ENCODE measurements at places on chromosomes 5 and 9.

DNA sequence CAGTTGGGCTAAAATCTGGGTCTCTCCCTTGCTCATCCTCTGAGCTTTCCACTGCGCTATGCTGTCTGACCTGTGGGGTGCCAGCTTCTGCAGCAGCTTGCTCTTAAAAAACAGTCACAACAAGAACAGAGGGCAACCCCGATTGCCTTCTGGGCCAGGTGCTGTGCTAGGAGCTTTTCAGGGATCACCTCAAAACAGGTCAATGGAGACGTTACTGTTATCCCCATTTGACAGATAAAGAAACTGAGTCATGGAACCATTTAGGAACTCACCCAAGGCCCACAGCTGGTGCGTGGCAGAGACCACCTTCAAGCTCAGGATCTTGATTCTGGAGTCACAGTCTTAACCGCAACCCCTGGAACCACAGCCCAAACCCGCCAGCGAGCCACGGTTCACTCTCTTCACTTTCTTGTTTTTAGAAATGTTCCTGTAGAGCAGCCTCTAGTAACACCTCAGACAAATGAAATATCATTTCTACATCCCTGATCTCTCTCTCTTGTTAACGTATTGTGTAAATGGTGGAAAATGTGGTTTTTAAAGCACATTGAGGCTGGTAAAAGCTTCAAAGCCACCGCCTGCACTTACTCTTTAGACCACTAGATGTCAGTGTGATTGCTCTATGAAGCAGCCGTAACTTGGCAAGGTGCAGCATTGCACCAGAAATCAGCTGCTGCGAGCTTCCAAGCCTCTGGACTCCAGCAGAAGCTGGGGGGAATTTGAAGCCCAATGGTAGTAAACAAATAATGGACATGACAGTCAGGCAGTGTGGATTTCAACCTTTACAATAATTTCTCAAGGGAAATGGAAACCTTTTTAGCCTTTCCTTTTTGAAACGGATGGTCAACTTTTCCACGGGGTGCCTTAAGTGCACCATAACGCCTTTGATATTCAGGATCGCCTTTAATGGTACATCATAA is 1.7 kb downstream of the FYB1 start:
- no peaks in the 10 kb centered on the region for H3K36me3 ChIP-seq
- no peaks in the 10 kb centered on the region for H3K4me1 ChIP-seq
- no peaks in the 10 kb centered on the region for H3K27me3 ChIP-seq
- H3K4me3 ChIP-seq: no peak overlapping the region
- peak; percentile 92 for DNase-seq
- no peak overlapping the region for H3K27ac ChIP-seq

DNA sequence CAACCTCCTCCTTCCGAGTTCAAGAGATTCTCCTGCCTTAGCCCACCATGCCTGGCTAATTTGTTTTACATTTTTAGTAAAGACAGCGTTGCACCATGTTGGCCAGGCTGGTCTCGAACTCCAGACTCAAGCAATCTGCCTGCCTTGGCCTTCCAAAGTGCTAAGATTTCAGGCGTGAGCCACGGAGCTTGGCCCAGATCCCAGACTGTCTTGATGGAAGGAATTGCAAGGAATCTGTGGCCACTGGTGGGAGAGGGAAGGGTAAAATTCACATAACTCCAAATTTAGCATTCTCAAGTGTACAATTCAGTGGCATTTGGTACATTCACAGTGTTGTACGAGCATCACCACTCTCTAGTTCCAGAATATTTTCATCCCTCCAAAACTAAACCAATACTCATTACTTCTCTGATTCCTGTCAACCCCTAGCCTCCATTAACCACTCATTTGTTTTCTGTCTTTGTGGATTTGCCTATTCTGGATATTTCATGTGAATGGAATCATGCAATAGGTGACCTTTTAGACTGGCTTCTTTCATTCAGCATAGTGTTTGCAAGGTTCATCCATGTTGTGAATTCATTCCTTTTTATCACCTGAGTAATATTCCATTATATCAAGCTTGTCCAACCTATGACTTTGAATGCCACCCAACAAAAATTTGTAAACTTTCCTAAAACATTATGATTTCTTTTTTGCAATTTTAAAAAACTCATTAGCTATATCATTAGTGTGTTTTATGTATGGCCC is 8.9 kb upstream of the MYO10 start:
- H3K27me3 ChIP-seq: no peaks in the 10 kb centered on the region
- H3K4me1 ChIP-seq: no peaks in the 10 kb centered on the region
- no peaks in the 10 kb centered on the region for H3K36me3 ChIP-seq
- no peak overlapping the region for H3K4me3 ChIP-seq

DNA sequence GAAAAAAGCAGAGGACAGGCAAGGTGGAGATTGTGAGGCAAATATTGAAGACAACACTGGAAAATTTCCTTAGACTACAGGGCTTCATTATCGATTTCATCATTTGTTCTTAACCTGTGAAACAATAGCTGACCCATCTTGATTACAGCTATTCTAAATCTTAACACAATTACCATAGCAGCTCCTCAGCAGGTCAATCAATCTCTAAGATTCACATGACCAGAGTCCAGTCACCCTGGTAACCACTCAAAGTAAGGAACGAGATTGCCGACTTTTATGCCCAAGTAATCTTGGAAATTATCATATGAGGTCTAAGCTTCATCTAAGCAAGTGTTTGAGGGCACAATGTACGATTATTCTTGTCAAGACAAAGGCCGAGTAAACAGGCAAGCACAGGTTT is 93.8 kb downstream of the TTC39B start:
- H3K27me3 ChIP-seq: no peaks in the 10 kb centered on the region
- H3K4me1 ChIP-seq: peaks cover 12% of the 10 kb centered on the region
- DNase-seq: no peak
- no peaks in the 10 kb centered on the region for H3K36me3 ChIP-seq

DNA sequence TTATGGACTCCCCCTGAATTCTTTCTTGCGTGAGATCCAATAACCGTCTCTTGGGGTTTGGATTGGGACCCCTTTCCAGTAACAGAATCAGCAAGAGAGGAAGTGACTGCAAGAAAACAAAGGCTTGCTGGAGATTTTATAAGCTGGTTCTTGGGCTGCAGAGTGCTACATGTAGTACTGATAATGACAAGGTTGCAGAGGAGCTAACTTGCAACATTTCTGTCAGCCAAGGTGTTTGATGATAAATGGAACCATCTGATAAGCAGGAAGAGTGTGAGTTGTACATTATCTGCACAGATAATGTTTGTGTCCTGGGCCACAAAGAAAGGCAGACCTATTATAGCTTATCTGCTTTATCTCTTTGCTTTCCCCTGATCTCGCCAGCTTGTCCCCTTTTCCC is 37.1 kb downstream of the DNAJB5 start:
- no peaks in the 10 kb centered on the region for H3K27me3 ChIP-seq
- peak overlapping the region; percentile 85 for H3K27ac ChIP-seq
- H3K4me1 ChIP-seq: peaks cover 24% of the 10 kb centered on the region
- no peak for DNase-seq
- no peak overlapping the region for H3K4me3 ChIP-seq

DNA sequence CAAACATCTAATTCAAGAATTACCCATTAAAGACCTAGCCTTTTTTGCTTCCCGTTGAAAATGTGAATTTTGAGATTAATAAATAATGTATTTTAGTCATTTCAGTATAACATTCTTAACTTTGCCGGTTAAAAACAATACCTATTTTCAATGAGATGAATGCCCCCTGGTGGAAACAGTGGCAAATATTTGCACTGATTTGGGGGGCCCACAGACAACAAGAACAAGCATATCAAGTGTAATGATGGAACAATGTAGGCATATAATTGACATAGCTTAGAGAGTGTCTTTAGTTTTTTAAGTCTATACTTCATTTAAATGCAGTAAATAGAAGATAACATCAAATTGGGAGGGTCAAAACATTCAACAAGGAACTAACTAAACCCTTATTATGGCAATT is 111.9 kb downstream of the NTRK2 start:
- H3K36me3 ChIP-seq: no peaks in the 10 kb centered on the region
- H3K4me1 ChIP-seq: no peaks in the 10 kb centered on the region
- peak; percentile 65 for DNase-seq
- H3K27ac ChIP-seq: no peak overlapping the region
- no peaks in the 10 kb centered on the region for H3K27me3 ChIP-seq
- H3K4me3 ChIP-seq: no peak overlapping the region

DNA sequence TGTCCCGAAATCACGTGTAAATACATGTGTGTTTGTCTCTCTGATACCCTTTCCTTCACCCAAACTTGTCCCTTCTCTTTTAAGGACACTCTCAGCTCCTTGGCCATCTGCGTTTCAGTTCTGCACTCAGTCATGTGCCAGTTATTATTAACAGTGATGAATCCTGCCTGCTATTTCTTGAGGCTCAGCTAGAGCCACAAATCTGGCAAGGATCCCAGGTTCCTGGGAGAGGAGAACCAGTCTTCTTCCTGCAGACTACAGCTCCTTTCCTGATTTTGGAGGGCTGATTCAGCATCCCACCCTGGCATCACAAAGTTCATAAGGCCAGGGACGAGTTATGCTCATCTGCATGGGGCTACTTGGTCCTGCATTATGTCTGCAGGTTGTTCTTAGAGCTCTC is 5.6 kb downstream of the MAMDC2 start:
- peaks cover 21% of the 10 kb centered on the region for H3K4me1 ChIP-seq
- H3K36me3 ChIP-seq: 0 out of 2 replicates have a peak, but pooled peaks cover 4% of the 10 kb centered on the region
- DNase-seq: no peak
- H3K4me3 ChIP-seq: no peak overlapping the region

DNA sequence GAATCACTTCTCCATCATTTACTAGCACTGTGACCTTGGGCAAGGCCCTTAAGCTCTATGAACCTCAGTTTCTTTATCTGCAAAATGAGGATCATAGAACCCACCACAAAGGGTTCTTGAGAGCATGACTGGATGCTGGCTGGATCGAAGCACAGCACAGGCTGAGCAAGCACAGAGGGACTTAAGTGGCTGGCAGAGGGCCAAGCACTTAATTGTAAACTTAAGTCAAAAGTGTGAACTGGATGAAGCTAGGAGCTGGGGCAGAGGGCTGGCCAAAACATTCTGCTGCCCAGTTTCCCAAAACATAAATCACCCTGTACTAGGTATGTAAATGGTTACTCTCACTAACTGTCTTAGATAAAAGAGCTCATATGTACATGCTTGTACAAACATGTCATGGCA is 112.3 kb upstream of the WWC1 start:
- no peak overlapping the region for H3K4me3 ChIP-seq
- H3K36me3 ChIP-seq: no peaks in the 10 kb centered on the region
- peaks cover 9% of the 10 kb centered on the region for H3K4me1 ChIP-seq
- no peak for DNase-seq

All from GM23338 (cell line).